ENCODE measurements at places on chromosomes 11 and 22.

DNA sequence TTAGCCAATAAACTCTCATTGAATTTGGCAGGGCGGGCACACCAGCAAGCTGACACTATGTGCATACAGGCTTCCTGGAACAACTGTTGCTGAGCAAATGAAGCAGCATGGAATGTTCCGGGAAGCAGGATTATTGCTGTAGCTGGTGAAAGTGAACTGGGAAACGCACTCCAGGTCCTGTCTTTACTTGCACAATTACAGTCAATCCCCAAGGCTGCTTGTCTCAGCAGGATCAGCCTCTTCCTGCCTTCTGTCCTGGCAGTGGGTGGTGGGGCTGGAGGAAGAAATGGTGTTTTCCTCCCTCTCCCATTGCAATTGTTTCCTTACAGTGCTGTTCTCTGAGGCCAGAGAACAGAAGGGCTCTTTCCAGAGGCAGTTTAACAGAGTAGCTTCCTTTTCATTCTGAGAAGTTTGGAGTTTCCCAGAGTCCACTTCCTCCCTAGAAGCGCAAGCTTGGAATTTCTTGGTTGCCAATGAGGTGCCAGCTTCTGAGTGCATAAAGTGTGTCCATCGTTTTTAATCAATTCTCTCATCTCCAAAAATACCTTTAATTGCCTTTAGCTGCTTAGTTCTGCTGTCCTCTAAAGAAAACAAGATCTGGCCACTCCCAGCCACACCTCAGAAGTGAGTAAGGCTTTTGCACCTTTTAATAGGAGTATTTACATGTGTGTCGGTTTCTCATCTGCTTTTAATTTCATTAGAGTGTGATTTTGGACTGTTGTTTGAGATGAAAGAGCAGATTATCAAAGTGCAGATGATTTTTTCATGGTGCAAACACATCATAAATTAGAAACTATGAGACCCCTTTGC is 19.9 kb downstream of the CD44 start:
- ATAC-seq = peak; percentile 83

DNA sequence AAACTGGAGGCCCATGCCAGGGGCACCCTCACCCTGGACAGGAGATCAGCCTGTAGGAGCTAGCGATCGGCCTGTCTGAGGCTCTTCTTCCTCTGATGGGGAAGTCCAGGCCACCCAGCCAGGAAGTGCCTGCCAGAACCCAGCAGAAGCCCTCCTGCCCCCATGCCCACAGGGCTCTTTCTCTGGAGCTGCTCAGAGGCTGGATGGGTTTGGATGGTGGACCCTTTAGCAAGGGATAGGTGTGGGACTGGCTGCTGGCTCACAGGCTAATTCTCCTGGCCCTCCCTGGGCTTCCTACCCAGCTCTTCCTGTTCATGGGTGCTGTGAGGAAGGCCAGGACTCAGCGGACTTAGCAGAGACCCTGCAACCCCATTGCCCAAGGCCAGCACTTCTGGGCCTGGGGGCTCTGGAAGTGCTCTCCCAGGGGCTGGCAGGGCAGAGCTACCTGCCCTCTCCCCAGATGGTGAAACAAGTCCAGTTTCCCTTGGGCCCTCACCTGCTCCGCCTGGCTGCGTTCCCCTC is 7.6 kb downstream of the FXYD2 start:
- ATAC-seq = peak; percentile 3

GRCh38 chr11:132263241-132263640 is 892.8 kb downstream of the NTM start:
- no peak for ATAC-seq

DNA sequence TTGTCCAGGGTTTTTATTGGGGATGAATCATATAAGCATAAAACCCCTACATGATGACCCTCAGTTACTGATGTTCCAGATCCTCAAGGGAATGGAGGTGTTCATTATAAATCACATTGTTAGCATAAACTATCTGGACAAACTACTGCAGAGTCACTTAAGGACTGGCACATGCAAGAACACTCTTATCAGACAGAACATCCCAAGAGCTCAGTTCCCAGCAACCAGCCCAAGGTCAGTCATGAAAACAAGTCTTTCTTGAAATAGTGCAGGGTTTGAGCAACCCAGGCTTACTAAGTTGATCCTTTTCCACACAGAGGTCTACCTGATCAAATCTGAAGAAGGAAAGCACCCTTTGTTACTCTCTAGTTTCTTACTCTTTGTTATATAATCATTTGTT is 13.5 kb upstream of the PTS start:
- no peak for ATAC-seq

DNA sequence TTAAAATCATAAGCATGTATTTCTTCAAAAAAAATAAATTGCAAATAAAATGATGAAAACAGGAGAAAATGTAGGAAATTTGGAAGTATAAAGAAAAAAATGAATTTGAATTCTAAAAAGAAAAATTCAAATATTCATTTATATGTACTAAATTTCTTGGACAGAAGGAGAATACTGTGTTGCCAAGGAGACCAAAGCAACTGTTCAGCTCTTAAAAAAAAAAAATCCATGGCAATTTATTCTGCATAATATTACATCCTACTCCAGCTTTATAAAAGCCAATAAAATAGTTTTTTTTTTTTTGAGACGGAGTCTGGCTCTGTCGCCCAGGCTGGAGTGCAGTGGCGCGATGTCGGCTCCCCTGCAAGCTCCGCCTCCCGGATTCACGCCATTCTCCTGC is 6.0 kb downstream of the PGM2L1 start:
- no peak for ATAC-seq

DNA sequence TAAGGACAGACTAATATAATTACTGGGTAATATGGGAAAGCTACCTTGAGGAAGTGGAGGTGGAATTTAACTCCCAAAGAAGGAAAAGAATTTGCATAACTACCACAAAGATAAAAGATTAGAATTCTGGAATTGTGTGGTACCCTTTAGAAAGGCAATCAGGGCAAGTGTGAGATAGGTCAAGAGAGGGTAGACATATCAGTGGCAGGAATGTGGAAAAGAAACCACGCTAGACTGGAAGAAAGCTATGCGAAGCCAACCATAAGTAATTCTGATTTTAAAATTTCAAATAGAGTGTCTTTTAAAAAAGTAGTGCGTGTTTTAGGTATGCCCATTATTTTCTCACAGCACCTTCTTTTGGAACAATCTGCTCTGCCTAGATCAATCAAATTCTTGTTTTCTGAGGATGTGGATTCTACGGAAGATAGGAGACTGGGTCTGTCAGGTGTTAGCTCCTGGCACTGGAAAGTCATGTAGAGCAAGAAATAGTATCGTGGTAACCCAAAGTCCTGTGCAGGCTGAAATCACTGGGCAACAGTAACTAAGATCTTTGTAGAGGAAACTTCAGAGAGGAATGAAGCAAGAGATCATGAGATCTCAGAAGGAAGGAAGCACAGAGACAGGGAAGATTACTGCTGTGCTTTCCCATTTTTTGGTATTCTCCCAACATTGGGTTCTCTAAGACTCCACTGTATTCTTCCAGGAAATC is 111.3 kb upstream of the MTMR2 start:
- no peak for ATAC-seq

DNA sequence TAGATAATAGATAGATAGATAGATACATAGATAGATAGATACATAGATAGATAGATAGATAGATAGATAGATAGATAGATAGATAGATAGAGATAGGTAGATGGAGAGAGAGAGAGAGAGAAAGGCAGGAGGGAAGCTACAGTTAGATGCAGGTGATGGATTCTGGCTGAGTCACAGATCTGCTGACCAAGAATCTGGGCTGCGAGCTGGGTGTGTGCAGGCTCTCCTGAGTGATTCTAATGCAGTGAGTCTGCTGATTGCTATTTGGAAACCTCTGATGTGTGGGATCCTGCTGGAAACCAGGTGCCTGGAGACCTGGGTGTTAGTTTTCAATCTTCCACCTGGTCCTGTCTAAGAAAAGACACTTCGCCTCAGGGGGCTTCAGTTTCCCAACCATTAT is 1441.8 kb downstream of the TBC1D22A start:
- ATAC-seq = peak; percentile 47

- ATAC-seq = peak; percentile 94
Measured at GRCh38 chr11:16791191-16791961, 52.9 kb downstream of the C11orf58 start.

GRCh38 chr11:112589155-112589554 is 328.5 kb upstream of the PLET1 start:
- no peak for ATAC-seq

- no peak for ATAC-seq
Measured at GRCh38 chr11:76062733-76063132, 143.6 kb downstream of the WNT11 start.

GRCh38 chr11:75424396-75424795 is 8.6 kb downstream of the KLHL35 start:
- ATAC-seq = no peak

- no peak for ATAC-seq
Measured at GRCh38 chr11:9459667-9460321, 1.0 kb upstream of the ZNF143 start.

DNA sequence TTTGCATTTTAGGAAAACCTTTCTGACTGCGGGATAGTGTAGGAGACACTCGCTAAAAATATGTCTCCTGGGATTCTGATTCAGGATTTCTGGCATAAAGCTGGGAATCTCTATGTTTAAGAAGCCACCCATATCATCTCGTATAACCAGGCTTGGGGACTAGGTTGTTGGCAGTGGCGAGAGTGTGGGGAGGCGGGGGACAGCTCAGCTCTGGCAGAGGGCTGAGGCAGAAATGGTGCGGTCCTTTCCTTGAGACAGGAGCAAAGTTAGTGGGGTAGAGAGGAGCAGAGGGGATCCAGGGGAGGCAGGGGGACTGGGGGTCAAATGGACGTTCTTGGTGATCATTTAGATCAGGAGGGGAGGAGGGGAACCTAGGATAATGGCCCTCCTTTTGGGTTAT is 74.3 kb downstream of the TEAD1 start:
- ATAC-seq = no peak

GRCh38 chr11:79159657-79160450 is 281.0 kb downstream of the TENM4 start:
- no peak for ATAC-seq

- ATAC-seq = no peak
Measured at GRCh38 chr11:2470495-2470894, 25.7 kb downstream of the KCNQ1 start.

DNA sequence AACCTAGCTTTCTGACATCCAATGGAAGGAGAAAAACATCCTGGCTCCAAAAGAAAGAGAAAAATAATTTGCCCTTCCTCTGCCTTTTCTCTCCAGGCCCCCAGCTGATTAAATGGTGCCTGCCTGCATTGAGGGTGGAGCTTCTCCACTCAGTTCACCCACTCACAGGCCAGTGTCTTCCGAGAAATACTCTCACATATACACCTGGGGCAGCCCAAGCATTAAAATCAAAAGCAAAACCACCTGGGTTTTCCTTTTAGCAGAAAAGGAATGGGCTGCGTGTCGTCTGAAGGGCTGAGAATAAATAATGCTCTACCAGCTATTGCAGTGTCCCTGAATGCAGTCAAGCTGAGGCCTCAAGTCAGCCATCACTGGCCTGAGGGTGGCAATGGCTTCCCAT is 1143.8 kb upstream of the TENM4 start:
- no peak for ATAC-seq

DNA sequence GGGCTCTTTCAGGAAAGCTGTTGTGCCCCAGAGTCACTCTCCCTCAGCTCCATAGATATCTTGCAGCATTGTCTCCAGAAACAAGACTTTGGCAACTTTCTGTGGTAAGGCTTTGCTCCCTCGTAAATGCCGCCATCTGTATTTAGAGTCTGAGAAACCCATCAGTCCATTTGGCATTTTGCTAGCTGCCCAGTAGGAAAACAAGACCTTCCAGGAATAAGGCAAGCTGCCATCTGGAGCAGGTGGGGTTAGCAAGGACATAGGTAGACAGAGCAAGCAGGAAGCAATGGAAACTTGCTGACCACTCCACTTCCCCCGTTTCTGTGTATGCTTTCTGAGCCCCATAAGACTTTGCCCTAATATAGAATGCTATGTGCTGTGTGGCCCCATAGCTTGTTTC is 131.9 kb downstream of the SPATA19 start:
- ATAC-seq = no peak

DNA sequence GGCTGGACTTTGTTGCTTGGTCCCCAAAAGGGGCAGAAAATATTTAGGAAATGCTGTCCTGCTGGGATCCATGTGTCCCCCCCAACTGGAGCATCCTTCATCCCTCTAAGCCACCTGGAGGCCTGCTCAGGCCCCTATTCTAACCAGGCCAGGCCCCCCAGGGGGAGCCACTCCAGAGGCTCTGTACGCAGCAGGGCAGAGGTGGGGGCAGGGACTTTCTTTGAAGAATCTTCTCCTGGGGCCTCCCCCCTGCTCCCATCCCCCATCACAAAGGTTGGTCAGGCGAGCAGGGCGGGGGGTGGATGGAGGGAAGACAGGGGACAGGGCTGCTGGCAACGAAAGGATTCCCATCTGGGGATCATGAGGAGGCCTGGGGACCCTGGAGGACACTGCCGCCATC is 170.8 kb downstream of the MN1 start:
- no peak for ATAC-seq

- ATAC-seq = no peak
Measured at GRCh38 chr22:23825246-23825905, 13.4 kb downstream of the DERL3 start.
